SK-N-MC (cell line): ENCODE measurements at places on chromosomes 5 and 9.

- DNase-seq, result no peak
Measured at GRCh38 chr9:113690055-113690740, 185.9 kb upstream of the ZNF618 start.

- no peak for DNase-seq
Measured at GRCh38 chr9:69036309-69036708, 757 bp downstream of the FXN start.

GRCh38 chr9:106891286-106891685 lies 28.3 kb downstream of the ZNF462 start:
- no peak for DNase-seq

DNA sequence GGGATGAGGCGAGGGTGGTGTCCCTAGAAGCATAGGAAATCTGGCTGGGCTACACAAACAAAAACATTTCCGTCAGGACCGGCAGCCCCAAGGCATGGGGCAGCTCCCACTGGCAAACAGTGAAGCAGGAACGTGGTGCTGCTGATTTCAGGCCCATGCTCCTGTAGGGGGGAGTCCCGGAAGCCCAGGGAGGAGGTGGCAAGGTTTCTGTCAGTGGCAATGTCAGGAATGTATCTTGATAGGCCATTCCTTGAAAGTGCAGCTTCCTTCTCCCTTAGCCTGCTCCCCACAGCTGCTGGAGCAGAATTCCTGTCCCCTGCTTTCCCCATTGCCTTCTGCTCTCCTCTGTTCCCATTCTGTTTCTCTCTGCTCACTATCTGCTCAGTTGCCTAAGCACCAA lies 42.4 kb downstream of the MRRF start:
- no peak for DNase-seq

- no peak for DNase-seq
Measured at GRCh38 chr9:109906766-109907382, 126.9 kb downstream of the PALM2AKAP2 start.

DNA sequence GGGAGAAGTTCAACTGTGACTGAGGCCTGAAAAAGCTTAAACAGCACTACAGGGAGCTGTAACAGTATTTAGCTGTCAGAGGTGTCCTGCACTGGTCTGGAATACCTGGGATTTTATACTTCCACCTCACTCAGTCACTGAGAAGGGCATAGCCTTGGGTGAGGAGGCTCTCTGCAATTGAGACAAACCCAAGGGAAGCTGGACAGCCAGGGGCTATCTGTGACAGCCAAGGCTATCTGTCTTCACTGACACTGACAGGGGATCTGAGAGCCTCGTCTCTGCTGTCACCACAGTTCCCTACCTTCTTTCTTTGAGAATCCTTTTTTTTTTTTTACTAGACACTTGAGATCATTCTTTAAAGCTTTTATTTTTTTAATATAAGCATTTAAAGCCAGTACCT lies 356.2 kb upstream of the CD180 start:
- no peak for DNase-seq
